ENCODE measurements at places on chromosomes 3 and 15. TPM values are rescaled to one million over a fixed set of nuclear protein-coding genes. Genes with fewer than 3 reads are reported as not detected.

The ATP13A5 gene
- total RNA-seq: not detected

The HAPLN3 gene
- total RNA-seq: 77.0 TPM

The POTEB2 gene
- not detected for total RNA-seq

The PLS1 gene
- 4.6 TPM for total RNA-seq

The CYP1A1 gene
- 0.42 TPM for total RNA-seq
